ENCODE measurements at places on chromosomes 4 and X. TPM values are rescaled to one million over a fixed set of nuclear protein-coding genes. Genes with fewer than 3 reads are reported as not detected.

- no peak for DNase-seq
Measured at GRCh38 chrX:134006484-134007161, 21.2 kb upstream of the GPC3 start.

DNA sequence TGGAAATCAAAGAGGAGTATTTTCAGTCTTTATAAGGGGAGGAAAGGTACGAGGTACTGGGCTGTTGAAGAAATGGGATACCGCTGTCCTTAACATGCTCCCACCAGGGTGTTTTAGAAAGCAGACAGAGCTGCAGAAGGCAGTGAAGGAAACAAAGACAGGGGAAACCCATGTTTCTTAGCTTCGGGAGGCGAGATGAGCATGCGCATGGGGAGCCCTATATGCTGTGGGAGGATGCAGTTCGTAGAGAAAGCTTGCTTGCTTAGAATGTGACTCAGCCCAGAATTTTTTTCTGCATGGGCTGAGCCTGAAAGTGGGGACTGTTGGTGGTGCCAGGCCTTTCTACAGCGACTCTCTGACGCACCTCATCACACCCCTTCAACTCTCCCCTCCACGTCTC lies 28.8 kb upstream of the SCOC start:
- DNase-seq: no peak

GRCh38 chrX:37752936-37753335 lies 26.9 kb upstream of the CYBB start:
- no peak for DNase-seq

The WDR19 gene
- 49.9 TPM for total RNA-seq

The MUC7 gene
- total RNA-seq: not detected

All from sigmoid colon (tissue), 7 donors.